MCF 10A (cell line): ENCODE measurements at places on chromosomes 3 and 15. TPM values are rescaled to one million over a fixed set of nuclear protein-coding genes. Genes with fewer than 3 reads are reported as not detected.

Gene SLC35G2
- 7.6 and 8.5 TPM in 2 replicates for total RNA-seq

DNA sequence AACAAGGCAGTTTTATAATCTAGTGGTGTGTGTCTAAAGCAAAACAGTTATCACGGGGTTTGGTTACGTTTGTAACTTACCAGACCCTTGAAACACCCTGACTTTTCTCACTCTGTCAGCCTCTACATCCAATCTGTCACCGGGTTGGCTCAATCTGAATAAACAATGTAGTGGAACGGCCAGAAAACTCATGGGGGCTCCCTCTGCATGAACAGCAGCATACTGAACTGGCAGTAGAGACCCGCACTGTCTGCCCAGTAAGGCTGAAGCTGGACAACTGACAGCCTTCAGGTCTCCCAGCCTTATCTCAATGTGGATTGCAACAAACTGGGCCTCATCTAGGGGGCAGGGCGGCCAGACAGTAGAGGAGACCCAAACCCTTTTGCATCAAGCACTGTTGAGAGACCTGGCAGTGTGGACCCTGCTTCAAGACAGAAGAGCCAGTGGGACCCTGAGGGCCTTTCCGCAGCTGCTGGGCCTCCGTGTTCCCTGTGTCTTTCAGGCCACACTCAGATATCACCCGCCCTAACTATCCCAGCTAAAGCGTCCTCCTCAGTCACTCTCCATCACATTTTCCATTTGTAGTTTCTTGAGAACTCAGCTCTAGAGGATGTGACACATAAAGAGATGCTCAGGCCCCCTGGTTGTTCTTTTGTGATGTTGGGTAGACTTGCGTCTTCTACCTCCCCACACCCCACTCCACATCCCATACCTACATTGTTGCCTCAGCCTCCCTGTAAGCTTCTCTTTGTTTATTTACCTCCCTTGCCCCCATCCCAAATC lies 181.2 kb upstream of the NR2E3 start:
- no peaks in the 10 kb centered on the region for H3K27me3 ChIP-seq
- DNase-seq, result no peak
- H3K27ac ChIP-seq, result no peak overlapping the region
- no peaks in the 10 kb centered on the region for H3K4me1 ChIP-seq
- H3K36me3 ChIP-seq, result no peaks in the 10 kb centered on the region
- no peak overlapping the region for H3K4me3 ChIP-seq

DNA sequence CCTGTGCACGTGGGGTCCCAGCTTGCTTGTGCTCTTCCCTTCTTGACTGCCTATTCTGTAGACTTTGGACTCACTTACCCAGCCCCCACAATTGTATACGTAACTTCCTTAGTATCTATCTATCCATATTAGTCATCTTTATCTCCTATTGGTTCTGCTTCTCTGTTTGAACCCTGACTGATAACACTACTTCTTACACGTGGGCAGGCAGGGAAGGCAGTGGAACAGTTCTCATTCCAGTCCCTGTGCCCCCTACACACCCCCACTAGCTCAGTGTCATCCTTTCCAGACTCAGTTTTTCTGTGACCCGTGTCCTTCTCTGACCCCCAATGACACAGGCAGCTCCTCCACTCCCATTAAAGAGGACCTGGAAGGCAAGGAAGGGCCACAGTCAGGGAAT lies 74.2 kb upstream of the FBN1 start:
- no peak overlapping the region for H3K27ac ChIP-seq
- DNase-seq, result no peak
- H3K36me3 ChIP-seq, result no peaks in the 10 kb centered on the region
- H3K27me3 ChIP-seq, result no peaks in the 10 kb centered on the region
- no peak overlapping the region for H3K4me3 ChIP-seq

- peaks cover 13% of the 10 kb centered on the region for H3K36me3 ChIP-seq
- H3K27me3 ChIP-seq, result no peaks in the 10 kb centered on the region
- H3K27ac ChIP-seq, result peak overlapping the region; percentile 72
- peaks cover 58% of the 10 kb centered on the region for H3K4me1 ChIP-seq
- H3K4me3 ChIP-seq, result peak overlapping the region; percentile 39
These were observed 12.9 kb downstream of the CD276 start for GRCh38 chr15:73697033-73697467.

DNA sequence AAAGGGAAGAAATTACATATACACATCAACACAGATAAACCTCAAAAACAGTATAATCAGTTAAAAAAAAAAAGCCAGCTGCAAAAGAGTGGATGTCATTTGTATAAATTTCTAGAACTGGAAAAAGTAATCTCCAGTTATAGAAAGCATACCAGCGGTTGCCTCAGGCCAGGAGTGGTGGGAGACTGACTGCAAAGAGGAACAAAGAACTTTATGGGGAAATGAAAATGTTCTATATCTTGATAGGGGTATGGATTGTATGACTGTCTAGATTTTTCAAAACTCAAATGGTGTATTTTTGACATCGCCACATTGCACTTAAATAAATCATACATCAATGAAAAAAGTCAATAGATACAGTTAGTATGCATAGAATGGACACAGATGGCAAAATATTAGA lies 241.6 kb downstream of the SCAPER start:
- no peaks in the 10 kb centered on the region for H3K4me1 ChIP-seq
- no peaks in the 10 kb centered on the region for H3K27me3 ChIP-seq
- no peak overlapping the region for H3K27ac ChIP-seq
- no peaks in the 10 kb centered on the region for H3K36me3 ChIP-seq
- no peak overlapping the region for H3K4me3 ChIP-seq
- DNase-seq, result no peak
